ENCODE measurements at places on chromosomes 3 and 15. TPM values are rescaled to one million over a fixed set of nuclear protein-coding genes. Genes with fewer than 3 reads are reported as not detected.

The RAB6B gene
- 59.1 TPM for total RNA-seq

The MUC13 gene
- 0.08 TPM for total RNA-seq

The AGTR1 gene
- 1.2 TPM for total RNA-seq

The SPTBN5 gene
- 2.7 TPM for total RNA-seq

The GAP43 gene
- total RNA-seq: 1.2 TPM

The SERPINI1 gene
- 10.6 TPM for total RNA-seq

The MB21D2 gene
- total RNA-seq: 1.8 TPM

The P2RY1 gene
- 11.2 TPM for total RNA-seq

The ACOX2 gene
- 37.2 TPM for total RNA-seq

The LTK gene
- total RNA-seq: 1.2 TPM

The NEO1 gene
- 9.0 TPM for total RNA-seq

The UBA7 gene
- 25.1 TPM for total RNA-seq

The ESYT3 gene
- total RNA-seq: 1.0 TPM

The GRK7 gene
- total RNA-seq: not detected
